Inflammatory macrophage treated with lipopolysaccharide for 1 hour (primary cell): ENCODE measurements at places on chromosomes 3 and 15.

GRCh38 chr15:97903971-97904572, 56.4 kb upstream of the ARRDC4 start:
- peak; percentile 71 for DNase-seq

DNA sequence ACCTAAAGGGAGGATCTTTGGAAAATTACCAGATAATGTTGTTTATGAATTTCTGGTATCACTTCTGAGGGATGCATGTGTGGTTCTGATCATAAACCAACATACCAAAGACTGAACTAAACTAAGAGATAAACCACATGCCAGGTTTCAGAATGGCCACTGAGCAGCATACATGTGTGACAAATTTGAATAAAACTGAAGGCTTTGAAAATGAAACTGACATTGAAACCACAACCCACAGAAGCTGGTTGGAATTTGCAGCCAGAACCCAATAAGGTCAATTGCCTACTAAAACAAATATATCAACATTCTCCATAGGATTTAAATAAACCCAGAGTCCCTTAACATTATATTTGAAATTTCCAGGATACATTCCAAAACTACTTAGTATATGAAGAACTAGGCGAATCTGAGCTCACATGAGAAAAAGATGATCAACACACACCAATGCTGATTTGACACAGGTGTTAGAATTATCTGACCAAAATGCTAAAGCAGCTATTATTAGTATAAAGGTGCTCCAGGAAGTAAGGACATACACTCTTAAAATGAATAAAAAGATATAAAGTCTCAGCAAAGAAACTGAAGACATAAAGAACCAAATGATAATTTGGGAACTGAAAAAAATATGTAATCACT, 125.0 kb downstream of the ZNF280D start:
- no peak for DNase-seq

GRCh38 chr15:41605566-41605965, 46.6 kb downstream of the TYRO3 start:
- DNase-seq = no peak

GRCh38 chr3:175015056-175015635, 156.0 kb downstream of the NAALADL2 start:
- DNase-seq = no peak

- DNase-seq = no peak
These were observed 48.0 kb downstream of the RASGRP1 start for GRCh38 chr15:38516626-38517025.

GRCh38 chr3:33030802-33031201, 66.1 kb downstream of the GLB1 start:
- no peak for DNase-seq

- DNase-seq = no peak
These were observed 9.0 kb upstream of the SMAD6 start for GRCh38 chr15:66692808-66693596.

GRCh38 chr3:33217866-33218445, 654 bp downstream of the SUSD5 start:
- no peak for DNase-seq

DNA sequence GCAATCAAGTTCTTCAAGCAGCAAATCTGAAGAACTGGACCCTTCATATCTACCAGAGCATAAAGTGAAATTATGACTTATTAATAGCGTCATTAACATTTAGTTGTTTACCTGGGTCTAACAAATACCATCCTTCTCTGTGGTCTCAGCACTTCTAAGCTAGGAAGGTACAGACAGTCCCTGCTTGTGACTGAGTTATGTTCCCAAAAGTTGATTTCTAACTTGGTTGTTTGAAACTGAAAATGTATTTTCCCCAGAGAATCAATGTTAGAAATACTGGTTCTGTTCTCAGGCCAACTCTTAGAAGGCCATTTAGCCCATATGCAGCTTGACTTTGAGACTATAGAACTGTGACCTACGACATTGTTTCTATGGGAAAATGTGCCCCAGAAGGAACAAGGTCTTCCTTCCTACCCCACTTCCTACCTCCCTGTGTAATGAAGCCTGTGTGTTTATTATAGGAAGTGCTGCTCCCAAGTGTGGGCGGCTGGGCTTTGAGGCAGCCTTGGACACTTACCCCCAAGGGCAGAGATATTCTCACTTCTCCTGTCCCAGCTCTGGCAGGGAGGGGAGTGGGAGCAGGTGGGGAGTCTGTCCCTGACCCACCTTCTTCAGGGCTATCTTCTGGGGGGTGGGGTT, 12.2 kb upstream of the MAPK6 start:
- peak; percentile 66 for DNase-seq

- DNase-seq = no peak
These were observed 205.7 kb upstream of the EIF1B start for GRCh38 chr3:40103829-40104228.

GRCh38 chr15:90871716-90872485, 3.5 kb downstream of the FURIN start:
- no peak for DNase-seq

- no peak for DNase-seq
These were observed 58.9 kb downstream of the SFMBT1 start for GRCh38 chr3:52986938-52987337.

- no peak for DNase-seq
These were observed 37.9 kb downstream of the ADIPOQ start for GRCh38 chr3:186880406-186880805.

DNA sequence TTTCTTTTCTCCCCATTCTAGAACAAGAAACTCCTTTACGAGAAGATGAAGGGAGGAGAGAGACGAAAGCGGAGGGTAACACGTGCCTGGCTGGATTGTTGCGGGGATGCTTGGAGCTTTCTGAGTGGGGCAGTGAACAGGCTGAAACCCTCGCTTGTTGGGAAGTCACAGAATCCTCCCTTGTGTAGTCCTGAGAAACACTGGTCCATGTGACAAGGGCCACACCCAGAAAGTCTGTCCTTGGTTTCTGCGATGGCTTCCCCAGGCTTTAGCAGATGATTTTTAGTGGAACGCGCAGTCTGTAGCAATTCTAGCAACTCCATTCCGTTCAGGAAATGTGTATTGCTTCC, 26.1 kb upstream of the GREM1 start:
- DNase-seq = no peak

- no peak for DNase-seq
These were observed 28.1 kb downstream of the CCNL1 start for GRCh38 chr3:157131861-157132260.

DNA sequence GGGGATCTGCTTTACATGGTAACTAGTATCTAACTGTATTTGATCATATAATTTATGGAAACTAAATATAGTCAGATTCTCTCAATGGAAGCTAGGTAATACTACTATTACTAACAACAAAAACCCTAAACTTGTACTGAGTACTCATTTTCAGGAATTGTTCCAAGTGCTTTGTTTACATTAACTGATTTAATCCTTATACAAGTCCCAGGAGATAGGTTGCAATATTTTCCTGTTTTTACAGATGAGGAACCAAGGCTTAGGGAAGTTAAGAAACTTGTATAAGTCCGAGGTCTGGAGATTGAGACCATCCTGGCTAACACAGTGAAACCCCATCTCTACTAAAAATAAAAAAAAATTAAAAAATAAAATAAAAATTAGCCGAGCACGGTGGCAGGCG, 7.5 kb upstream of the MTHFS start:
- DNase-seq = peak; percentile 41

GRCh38 chr3:14785207-14786155, 33.3 kb upstream of the FGD5 start:
- DNase-seq = no peak

- peak; percentile 32 for DNase-seq
These were observed 286.7 kb upstream of the TGFBR2 start for GRCh38 chr3:30319713-30320112.

DNA sequence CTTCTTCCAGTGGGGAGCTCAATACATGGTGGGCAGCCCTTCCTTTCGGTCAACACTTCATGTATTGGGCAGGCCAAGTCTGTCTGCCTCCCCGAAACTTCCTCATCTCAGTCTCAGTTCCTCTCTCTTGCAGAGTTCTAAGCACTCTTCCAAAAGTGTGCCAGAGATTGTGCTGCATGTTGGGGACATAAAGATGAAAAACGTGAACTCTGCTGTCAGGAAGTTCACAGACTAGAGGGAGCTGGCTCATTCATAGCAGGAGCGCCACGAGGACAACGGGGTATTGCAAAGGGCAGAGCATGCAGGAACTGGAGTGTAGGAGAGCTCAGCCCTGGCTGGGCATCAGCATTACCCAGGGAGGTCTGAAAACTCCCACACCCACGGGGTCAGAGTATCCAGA, 15.3 kb upstream of the EPHB3 start:
- peak; percentile 88 for DNase-seq

DNA sequence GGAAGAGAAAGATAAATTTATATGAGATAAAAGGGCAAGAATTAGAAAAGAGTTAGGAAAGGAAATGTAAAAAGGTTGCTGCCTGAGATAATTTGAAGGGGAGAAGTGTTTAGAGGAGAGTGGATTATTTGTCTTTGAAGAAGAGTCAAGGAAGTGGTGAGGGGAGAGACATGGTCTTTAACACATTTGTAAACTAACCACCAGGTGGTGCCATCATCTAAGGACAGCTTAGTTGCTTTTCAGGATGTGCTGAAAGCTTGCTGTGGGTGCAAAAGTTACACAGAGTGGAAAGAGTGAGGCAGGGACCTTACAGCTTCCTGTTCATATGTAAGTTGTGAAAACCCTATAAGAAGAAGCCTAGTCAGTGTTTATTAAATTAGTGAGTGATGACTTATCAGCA, 114.1 kb upstream of the DNAJC19 start:
- DNase-seq = no peak

GRCh38 chr3:31767920-31768319, 213.1 kb downstream of the OSBPL10 start:
- DNase-seq = peak; percentile 15

GRCh38 chr3:134083626-134084241, 54.0 kb upstream of the SLCO2A1 start:
- DNase-seq = no peak

GRCh38 chr3:117892431-117892841, 1142.2 kb downstream of the IGSF11 start:
- DNase-seq = no peak

DNA sequence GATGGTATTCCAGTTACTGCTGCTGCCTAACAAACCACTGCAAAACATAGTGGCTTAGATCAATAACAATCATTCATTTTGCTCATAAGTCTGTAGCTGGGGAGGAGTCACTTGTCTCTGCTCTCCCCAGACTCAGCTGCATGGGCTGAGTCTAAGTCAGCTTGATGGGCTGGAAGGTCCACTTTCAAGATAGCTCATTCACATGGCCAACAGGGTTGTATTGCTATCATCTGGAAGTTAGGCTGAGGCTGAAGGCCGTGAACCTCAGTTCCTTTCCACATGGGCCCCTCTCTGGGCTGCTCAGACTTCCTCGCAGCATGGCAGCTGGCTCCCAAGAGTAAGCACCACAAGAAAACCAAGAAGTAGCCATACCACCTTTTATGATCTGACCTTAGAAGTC, 28.7 kb upstream of the BFSP2 start:
- no peak for DNase-seq

DNA sequence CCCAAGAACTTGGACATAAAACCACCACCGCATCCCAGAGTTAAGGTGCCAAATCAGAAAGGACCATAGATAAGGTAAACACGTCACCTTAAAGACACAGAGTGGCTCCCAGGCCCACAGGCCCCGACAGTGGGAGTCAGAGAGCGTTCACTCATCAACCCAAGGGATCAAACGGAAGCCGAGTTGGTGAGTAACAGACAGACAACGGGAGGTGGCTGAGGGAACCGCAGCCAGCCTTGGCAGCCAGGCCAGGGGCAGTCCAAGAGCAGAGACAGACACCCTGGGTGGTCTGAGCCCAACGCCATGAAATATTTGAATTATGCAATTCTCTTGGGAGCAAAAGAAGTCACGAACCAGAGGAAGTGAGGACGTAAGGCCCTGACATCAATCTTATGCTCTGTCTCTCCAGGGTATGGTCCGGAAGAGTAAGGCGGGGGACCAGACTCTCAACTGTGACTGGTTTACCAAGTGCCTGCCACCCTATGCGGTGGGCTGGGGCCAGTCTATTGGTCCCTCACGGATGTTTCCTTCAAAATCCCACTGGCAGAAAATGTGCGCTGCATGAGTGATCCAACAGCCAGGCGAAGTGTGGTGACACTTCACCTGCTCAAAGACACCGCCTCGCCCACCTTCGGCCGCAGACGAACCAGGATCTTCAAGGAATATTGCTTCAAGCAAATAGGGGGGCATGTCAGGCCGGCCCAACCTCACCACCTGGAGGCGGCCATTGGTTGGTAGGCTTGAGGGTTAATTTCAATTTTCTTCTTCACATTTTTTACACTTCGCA, 34.3 kb downstream of the TMEM44 start:
- no peak for DNase-seq

DNA sequence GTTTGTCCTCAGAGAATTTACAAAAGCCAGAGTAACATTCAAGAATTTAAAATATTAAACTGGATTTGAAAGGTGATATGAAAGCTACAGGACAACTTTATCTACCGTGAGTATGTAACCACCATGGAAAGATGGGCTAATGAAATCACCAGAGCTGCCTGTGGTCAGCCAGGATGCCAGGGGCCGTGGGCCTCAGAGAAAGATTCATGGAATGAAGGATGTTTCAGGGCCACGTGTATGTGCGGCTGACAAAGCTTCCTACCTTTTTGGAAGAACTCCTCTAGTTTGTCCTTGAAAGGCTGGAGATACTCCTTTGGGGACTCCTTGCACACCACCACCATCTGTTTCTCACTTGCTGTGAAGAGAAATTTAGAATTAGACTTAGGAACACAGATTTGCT, 138.9 kb downstream of the GREM1 start:
- no peak for DNase-seq

DNA sequence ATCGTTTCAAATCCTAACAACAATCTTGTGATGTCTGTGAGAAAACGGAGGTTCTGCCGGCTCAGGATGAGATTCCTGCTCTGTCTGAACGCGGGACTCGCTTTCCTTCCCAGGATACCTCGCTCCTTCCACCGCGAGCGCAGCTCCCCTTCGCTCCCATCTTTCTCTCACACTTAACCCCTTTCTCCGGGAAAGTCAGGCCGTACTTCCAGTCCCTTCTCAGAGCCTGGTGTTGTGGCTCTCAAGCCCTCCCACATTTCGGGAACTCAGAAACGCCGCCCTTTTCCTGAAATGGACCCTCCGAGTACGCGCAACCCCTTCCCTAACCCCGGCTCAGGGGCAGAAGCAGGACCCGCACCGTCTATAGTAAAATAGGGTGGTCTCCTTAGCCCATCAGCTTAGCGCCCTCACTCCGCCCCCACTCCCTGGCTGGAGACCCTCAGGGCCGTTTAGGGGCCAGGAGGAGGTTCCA, 378 bp upstream of the FEM1B start:
- DNase-seq = peak; percentile 56

- no peak for DNase-seq
These were observed 5.7 kb upstream of the FBLN2 start for GRCh38 chr3:13543253-13543652.

GRCh38 chr15:90481023-90481422, 48.7 kb upstream of the CRTC3 start:
- peak; percentile 56 for DNase-seq
